ENCODE measurements at places on chromosomes 6 and 20. TPM values are rescaled to one million over a fixed set of nuclear protein-coding genes. Genes with fewer than 3 reads are reported as not detected.

Gene LRFN2
- total RNA-seq, result not detected

Gene SGK1
- total RNA-seq, result 35.1 TPM

Gene ADGRB3
- total RNA-seq, result not detected

Gene GPR6
- total RNA-seq, result not detected

Gene TFAP2D
- total RNA-seq, result not detected

Gene ABT1
- total RNA-seq, result 31.7 TPM

Gene SPATA25
- total RNA-seq, result 1.7 TPM

Gene PRSS16
- total RNA-seq, result 1.4 TPM

Gene WFDC5
- not detected for total RNA-seq

Gene RWDD2A
- total RNA-seq, result 2.2 TPM

Gene TOMM6
- total RNA-seq, result 157 TPM

Gene CCN6
- total RNA-seq, result not detected

Gene RPN2
- 126 TPM for total RNA-seq

Gene MCCD1
- total RNA-seq, result not detected

Gene SFTA2
- total RNA-seq, result not detected

Gene MCHR2
- total RNA-seq, result not detected

Gene PBOV1
- total RNA-seq, result not detected

Gene RMND1
- 20.6 TPM for total RNA-seq

Gene UBE2C
- total RNA-seq, result 153 TPM

Gene ZNF165
- 1.3 TPM for total RNA-seq

Gene NRN1
- 49.8 TPM for total RNA-seq

Gene ULBP2
- total RNA-seq, result 0.60 TPM

Gene TP53TG5
- total RNA-seq, result not detected

Gene TDRD6
- total RNA-seq, result not detected

Gene ARMC2
- 15.3 TPM for total RNA-seq

Gene ME1
- 0.50 TPM for total RNA-seq

Gene AIF1
- total RNA-seq, result 118 TPM

Gene ARMC12
- total RNA-seq, result 0.85 TPM

Gene CGA
- total RNA-seq, result not detected

Gene GPR31
- not detected for total RNA-seq

Gene FOXA2
- total RNA-seq, result not detected

Gene MICAL1
- 80.4 TPM for total RNA-seq

Gene OTOR
- total RNA-seq, result not detected

Gene RPP40
- total RNA-seq, result 4.0 TPM

Gene HSPA12B
- not detected for total RNA-seq

Gene SLA2
- total RNA-seq, result 103 TPM

Gene TENT5A
- 3.1 TPM for total RNA-seq

Gene SMPD2
- 15.6 TPM for total RNA-seq

Gene SLC24A3
- not detected for total RNA-seq

Gene SEMG1
- total RNA-seq, result not detected

Gene PAK5
- total RNA-seq, result not detected

Gene PNLDC1
- 0.96 TPM for total RNA-seq

Gene NEDD9
- total RNA-seq, result 80.8 TPM

Gene PLEKHG1
- total RNA-seq, result 3.8 TPM

Gene NOTCH4
- 0.67 TPM for total RNA-seq

Gene TPBG
- total RNA-seq, result 0.17 TPM

Gene CCDC170
- total RNA-seq, result not detected

Gene KAT14
- 17.7 TPM for total RNA-seq

Gene DSP
- total RNA-seq, result 0.11 TPM

Gene PLN
- total RNA-seq, result not detected

Gene SLC17A9
- total RNA-seq, result 43.5 TPM

Gene ITCH
- total RNA-seq, result 57.4 TPM

Gene LY6G6D
- not detected for total RNA-seq

Gene CCM2L
- not detected for total RNA-seq

Gene MYL9
- 0.51 TPM for total RNA-seq

All from activated naive CD8-positive, alpha-beta T cell treated with anti-CD3 and anti-CD28 coated beads, Interleukin-2, amount 10 ng/mL, durations not matched to agents 7 days and 5 days (primary cell).